ENCODE measurements at places on chromosomes 12 and 14.
A peak's percentile ranks its signal among the peaks of the same experiment; 100 is the strongest.

DNA sequence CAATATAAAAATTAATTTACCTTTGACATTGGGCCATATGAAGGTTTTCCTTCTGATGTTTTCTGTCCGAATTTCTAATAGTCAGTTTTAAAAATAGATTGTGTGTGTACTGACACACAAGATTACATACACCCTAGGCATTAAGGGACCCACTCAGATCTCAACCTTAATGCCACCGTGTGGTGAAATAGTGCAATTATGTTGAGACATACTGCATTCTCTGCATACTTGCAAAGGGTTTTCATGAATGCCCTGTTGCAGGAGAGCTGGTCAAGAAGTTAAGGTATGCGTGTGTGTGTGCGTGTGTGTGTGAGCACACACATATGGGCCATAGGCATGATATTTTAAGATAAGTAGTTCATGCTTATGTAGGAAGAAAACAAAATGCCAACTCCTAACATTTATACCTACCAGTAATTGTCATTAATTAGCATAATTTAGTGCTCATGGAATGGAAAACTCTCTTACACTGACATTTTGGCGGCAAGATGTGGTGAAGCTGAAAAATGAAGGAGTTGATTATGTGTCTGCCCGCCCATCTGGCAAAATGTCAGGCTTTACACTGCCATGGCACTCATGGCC lies 58.8 kb downstream of the PIK3C2G start:
- peak; percentile 84 for DNase-seq

DNA sequence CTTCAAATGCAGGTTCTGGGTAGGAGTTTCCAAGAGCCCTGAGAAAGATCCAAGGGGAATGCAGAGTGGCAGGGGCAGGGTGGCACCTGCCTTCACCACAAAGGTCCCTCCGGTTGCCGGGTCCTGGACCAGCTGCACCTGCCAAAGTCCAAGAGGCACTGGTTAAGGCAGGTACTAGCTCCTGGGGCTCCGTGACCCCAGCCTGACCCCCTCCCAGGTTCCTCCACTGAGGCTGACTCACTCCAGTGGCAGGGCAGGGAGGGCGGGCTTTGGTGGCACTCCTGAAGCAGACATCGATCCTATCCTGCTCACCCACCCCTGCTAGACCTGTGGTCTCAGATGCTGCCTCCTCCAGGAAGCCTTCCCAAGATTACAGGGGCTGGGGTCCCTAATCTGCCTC lies 11.4 kb downstream of the RPS6KL1 start:
- DNase-seq, result no peak

GRCh38 chr12:77847060-77847541 lies 16.4 kb downstream of the NAV3 start:
- peak; percentile 80 for DNase-seq

GRCh38 chr14:54025661-54026060 lies 69.0 kb upstream of the BMP4 start:
- DNase-seq, result peak; percentile 43

DNA sequence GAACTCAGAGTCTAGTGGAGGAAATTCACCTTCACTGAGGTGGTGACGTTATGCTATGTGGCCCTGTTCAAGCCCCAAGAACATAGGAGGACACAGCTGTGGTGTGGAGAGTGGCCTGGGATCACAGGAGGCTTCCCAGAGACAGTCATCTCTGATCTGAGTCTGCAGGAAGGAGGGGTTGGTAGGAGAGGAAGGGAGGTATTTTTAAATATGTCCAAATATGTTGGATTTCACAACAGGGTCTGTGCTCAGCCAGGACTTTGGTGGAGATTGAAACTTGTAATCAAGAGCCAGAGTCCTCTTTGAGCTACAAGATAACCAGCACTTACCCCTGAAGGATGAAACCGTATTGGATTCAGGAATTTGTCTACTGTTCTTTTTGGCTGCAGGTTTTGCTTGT lies 26.4 kb upstream of the MED13L start:
- peak; percentile 80 for DNase-seq

- DNase-seq, result no peak
These were observed 100.4 kb upstream of the SRRM4 start for GRCh38 chr12:118880720-118881493.

GRCh38 chr12:4164559-4165558 lies 108.7 kb upstream of the CCND2 start:
- DNase-seq, result peak; percentile 67

DNA sequence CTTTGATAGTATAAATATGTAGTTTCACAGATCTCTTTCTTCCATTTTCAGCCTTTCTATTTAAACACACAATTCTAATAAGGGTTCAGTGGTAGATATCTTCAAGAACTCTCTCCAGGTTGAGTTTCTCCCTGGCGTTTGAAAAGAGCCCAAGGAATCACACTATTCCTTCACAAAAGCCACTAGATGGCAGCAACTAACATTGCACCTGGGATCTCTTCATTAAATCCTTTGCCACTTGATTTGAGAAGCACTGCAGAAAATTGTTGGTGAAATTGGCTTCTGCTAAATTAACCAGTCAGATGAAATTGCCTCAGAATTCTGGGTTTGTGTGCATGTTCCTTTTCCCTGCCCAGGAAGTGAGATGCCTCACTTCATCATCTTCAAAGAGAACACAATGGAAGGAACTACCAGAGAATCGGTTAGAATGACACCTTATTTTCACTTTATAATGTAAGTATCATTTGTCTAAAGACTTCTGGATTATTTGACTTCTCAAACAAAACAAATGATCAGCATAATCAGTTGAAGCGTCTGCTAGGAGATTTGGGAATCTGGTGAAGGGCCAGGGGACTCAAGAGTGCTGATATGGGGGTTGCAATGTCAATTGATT lies 6.8 kb downstream of the CCDC198 start:
- DNase-seq, result peak; percentile 68

DNA sequence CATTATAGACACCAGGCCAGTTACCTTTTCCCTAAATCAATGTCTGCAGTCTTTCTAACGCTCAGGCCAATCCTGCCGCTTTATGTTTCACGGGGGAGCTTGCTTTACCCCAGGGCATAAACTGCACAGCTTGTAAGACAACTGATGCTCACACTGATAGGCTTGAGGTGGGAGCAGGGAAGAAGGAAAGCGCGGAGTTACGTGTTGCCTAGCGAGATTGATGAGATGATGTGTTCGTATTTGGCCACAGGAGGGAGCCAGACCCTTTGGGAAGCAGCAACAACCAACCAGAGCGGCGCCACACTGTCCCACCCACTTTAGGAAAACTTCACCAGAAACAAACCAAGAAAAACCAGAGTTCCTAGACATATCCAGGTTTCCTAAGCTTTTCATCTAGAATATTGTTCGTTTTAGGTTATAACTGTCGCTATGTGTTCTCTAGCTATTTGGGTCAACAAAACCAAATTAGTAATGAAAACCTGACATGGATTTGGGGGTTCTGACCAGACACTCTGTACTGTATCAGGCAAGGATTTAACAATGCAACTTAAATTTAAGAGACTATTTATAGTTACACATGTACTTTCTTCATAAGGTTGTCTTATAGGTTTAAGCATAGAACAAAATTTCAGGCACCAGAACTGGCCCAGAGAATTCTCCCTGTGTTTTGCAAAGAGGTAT lies 2.4 kb downstream of the IL26 start:
- DNase-seq, result peak; percentile 96

- DNase-seq, result peak; percentile 22
These were observed 203.3 kb upstream of the KRR1 start for GRCh38 chr12:75714462-75715322.

DNA sequence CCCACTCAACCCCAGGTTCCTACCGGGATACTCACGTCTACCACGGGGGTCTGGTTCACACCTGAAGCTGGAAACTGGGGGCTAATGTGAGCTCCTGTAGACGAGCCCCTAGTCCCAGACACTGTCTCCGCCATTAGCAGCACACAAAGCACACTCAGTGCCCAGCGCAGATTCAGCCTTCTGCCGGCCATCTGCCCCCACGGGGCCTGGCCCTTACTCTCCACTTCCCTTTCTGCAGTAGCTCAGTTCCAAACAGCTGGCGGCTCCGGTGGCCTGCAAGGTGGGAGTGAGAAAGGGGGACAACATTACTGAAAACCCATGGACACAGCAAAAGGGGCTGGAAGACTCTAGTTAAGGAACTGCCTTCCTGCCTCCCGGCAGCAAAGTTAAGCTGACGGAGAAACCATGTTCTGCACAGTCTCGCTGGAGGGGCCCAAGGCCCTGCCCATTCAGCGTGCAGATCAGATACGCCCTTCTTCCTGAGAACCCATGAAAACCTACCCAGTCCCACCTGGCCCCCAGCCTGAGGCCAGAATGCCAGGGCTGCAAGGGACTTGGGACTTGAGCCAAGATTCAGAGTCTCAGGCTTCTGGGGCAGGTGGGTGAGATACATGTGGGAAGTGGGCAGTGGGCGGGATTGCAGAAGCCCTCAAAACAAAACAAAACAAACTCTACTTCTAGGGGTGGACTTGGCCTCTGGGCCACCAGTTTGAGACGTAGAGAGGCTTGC lies 2.1 kb downstream of the SLC8B1 start:
- no peak for DNase-seq

GRCh38 chr12:131963381-131963780 lies 13.6 kb downstream of the EP400 start:
- DNase-seq, result no peak

GRCh38 chr14:22998329-22999012 lies 11.5 kb downstream of the C14orf93 start:
- no peak for DNase-seq

DNA sequence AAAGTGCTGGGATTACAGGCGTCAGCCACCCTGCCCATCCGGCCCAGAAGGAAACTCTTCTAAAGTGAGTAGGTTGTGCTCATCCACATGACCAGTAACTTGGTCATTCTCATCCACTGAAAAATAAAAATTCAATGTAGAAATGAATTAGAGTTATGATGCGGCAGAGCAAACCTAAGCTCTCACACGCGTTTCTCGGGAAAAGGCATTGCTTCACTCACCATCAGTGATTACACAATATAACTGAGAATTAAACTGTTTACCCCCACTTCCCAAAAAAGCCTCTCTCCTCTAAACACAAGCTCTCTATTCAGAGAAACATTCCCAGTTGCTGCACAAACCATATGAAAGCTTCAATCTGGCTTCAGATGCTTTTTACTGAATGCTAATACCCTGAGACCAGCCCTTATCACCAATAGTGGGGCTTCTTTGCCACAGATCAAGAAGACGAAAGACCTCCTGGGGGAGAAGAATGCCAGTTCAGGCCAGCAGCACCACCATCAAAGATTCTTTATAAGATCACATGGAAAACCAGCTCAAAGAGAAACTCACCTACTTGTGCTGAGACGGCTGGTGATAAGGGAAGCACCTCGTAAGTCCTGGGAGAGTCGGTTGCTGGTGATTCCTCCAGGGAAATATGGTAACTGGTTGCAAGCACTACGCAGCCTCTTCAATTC lies 121.5 kb upstream of the SFSWAP start:
- DNase-seq, result no peak
